GM18507 (cell line): ENCODE measurements at places on chromosomes 7 and 10.

GRCh38 chr7:28488061-28488791, 75.9 kb downstream of the CREB5 start:
- no peak for DNase-seq

- no peak for DNase-seq
Observed at GRCh38 chr10:117078168-117078837, 59.8 kb downstream of the VAX1 start.

GRCh38 chr7:157138101-157138423, 664 bp upstream of the UBE3C start:
- DNase-seq = no peak

DNA sequence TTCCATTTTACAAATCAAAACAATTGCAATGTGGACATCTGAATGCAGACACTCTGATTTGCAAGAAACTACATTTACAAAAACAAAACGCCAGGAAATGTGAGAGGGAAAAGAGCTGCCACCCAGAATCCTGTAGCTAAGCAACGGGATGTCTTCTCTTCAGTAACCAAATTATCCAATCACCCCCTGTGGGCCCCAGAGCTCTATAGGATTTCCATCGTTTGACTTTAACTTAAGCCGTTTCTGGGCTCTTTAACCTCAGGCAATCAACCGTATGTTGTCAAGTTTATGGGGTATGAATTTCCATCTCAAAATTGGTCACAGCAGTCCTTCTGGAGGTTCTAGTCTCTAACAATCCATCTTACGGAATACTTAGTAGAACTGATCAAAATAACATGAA, 240.5 kb downstream of the ETV1 start:
- DNase-seq = no peak

DNA sequence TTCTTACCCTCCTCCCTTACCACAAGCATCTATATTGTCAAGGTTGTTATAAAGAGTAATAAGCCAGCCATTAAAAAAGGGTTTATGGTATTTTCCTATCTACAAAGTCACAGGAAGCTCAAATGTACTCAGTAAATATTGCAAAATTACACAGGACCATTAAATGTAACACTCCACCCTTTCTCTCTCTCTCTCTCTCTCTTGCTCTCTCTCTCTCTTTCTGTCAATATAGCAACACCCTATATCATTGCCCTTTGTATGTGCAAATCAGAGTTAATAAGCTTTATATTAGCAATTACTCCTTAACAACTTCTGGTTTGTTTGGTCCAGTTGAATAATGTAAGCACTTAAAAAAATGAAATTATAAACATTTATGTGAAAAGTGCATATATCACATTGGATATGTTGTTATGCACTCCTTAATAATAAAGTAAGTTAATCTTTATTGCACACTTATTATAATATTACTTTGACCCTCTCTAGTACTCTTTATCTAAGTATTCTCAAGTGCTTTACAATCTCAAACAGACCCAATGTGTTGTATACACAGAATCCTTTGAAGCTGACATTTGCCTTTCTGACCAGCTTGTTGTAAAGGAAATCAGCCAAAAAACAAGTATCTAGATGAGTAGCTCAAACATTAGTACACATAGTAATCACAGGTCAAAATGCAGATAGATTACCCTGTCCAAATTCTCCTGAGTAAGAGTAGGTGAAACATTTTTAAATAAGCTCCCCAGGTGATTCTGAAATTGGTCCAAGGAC, 93.2 kb downstream of the CFTR start:
- no peak for DNase-seq

GRCh38 chr7:47813620-47814260, 134.5 kb downstream of the PKD1L1 start:
- DNase-seq = no peak

GRCh38 chr10:116097239-116097784, 175.7 kb downstream of the GFRA1 start:
- DNase-seq = no peak

DNA sequence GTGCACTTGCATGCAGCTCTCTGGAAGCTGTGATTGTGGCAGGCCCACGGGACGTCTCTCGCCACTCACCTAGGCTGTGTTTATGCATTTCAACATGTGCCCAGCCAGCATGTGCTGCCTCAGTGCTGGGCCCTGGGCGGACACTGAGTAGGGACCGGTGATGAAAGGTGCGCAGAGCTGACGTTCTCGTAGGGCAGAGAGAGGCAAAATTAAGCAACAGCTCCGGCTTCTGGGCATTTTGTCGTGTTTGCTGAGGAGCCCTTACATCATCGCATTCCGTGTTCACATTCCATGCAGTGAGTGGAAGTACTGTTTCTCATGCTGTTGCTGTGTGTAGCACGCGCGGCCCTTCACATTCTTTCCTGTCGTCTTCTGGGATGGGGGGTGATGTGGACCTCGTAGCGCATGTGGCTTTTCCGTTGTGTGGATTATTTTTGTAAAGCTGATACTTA, 50.5 kb downstream of the PRF1 start:
- no peak for DNase-seq
